ENCODE measurements at places on chromosomes 13 and 19.

GRCh38 chr13:23848019-23848418 is 41.2 kb downstream of the MIPEP start:
- no peak for DNase-seq

- DNase-seq, result no peak
Observed at GRCh38 chr19:4115818-4116385, 8.0 kb downstream of the MAP2K2 start.

DNA sequence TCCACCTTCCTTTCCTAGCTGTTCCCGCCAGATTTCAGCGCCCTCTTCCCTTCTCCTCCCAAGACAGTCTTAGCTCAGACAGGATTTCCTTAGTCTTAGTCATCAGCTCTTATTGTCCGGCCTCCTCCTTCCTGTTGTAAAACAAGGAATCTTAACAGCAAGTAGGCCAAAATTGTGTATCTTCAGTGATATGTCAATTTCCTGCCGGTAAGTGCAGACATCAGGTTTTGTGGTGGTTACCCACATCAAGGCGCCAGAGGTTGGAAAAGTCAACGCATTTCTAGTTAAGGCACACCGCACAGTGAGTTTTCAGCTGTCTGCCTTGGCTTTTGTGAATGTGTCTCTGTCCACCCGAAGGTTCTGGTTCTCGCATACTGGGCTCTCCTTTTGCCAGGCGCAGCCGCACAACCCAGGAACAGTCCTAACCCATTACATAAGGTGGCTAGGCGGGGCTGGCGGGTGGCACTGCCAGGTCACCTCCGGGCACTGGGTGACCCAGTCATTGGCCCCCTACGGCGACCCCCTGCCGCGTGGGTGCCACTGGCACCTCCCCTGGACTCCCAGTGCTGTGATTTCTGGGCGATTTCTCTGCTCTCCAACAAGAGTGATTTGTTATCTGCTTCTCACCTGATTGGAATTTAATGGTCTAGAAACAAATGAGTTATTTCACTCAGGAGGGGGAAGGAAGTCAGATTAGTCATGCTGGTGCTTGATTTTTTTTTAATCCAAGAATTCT is 12.9 kb downstream of the COL4A2 start:
- peak; percentile 85 for DNase-seq

DNA sequence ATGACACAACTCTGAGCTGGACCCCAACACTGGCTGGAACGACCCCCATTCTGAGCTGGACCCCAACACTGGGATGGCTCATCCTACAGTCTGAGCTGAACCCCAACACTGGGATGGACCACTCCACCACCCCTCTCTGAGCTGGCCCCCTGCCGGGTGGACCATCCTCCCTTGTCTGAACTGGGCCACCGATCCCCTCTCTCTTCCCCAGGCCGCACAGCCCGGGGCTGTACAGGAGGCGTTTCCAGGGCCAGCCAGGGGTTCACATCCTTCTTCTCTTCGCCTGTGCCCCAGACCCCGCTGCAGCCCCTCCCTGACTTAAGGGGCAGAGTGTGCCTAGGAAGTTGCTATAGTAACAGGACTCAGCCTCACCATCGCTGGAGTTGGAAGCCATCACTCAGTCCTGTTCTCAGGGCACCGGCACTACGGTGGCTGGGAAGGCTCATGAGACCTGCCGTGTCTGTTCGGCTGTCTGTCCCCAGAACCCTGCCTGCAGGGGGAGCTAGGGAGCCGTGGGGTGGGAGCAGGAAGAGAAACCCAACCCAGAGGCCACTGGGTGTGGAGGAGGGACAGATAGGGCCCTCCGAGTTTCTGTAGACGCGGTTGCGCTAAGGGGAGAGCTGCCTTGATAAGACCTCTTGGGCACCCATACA is 3.7 kb downstream of the PRKACA start:
- no peak for DNase-seq

- peak; percentile 80 for DNase-seq
Observed at GRCh38 chr13:23652909-23653726, 82.9 kb downstream of the TNFRSF19 start.

- DNase-seq, result peak; percentile 28
Observed at GRCh38 chr13:41383386-41383785, 72.3 kb downstream of the NAA16 start.

DNA sequence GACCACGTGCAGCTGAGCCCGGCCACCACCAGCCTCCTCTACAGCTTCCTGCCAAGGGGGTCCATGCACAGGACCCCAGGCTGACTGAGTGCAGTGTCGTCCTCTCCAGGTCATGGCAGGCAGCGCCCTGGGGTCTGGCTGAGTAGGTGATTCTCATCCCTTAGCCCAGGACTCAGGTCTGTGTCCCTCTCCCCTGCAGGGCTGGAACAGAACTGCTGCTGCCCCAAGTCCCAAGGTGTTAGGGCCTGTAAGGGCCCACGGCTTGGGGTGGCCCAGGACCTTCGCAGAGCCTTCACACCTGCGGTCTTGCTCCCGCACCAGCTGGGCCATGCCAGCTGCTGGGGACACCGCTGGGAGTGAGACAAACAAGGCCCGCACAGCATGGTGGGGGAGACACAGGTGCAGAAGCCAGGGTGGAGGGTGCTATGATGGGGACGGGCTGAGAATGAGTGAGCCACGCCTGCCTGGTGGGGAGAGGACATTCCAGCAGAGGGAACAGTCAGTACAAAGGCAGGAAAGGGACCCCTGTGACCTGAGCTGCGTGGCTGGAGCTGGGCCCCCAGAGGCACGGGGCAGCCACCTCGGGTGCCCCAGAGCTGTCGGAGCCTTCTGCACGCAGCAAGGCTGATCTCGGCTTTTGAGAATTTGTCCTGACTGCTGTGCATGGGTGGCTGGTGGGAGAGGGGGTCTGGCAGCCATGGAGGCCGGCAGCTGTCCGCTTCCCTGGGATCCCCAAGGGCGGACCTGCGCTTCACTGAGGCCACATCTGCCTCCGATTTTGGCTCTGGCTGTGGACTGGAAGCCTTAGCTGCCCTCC is 11.9 kb downstream of the PLEKHF1 start:
- no peak for DNase-seq

GRCh38 chr19:14674764-14675163 is at the start of gene ADGRE3:
Gene ADGRE3, minus strand, starts transcription at chr19:14674844. Its CDS starts 74 bp downstream, at chr19:14674770.
- DNase-seq, result no peak

DNA sequence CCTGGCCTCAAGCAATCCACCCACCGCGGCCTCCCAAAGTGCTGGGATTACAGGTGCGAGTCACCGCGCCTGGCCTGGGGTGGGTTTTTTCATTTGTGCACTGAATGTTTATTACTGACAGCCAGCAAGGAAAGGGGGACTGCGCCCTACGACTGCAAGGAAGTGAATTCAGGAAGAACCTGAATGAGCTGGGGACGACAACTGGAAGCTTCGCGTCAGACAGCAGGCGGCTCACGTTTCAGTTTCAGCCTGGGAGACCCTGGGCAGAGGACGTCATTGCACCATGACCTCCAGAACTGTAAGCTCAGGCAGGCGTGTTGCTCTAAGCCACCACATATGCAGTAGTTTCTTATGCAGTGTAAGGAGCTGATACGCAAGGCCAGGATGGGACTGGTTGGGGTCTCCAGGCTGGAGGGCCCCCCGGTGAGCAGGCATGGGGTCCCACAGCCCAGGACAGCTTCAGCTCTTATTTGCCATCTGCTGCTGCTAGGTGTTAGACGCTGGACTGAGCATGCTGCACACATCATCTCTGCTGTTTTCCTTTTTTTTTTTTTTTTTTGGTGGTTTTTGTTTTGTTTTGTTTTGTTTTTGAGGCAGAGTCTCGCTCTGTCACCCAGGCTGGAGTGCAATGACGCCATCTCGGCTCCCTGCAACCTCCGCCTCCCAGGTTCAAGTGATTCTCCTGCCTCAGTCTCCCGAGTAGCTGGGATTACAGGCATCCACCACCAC is 66.6 kb downstream of the GADD45B start:
- DNase-seq, result peak; percentile 91

DNA sequence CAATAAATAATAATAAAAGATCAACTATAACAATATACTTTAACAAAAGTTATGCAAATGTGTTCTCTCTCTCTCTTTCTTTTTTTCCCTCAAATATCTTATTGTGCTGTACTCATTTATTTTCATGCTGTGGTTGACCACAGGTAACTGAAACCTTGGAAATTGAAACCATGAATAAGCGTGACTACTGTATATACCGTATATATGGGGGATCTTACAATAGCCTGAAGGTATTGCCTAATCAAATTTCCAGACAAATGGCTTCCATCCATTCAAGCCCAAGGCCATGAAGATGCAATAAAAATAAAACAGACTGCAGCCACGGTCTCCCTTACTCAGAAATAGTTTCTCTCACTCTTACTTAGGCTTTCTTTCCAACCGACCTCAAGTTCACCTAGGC is 98.3 kb downstream of the SLITRK6 start:
- no peak for DNase-seq

- no peak for DNase-seq
Observed at GRCh38 chr19:16367261-16367683, 42.6 kb downstream of the KLF2 start.

- peak; percentile 5 for DNase-seq
Observed at GRCh38 chr13:72435251-72435650, 292.2 kb downstream of the MZT1 start.

DNA sequence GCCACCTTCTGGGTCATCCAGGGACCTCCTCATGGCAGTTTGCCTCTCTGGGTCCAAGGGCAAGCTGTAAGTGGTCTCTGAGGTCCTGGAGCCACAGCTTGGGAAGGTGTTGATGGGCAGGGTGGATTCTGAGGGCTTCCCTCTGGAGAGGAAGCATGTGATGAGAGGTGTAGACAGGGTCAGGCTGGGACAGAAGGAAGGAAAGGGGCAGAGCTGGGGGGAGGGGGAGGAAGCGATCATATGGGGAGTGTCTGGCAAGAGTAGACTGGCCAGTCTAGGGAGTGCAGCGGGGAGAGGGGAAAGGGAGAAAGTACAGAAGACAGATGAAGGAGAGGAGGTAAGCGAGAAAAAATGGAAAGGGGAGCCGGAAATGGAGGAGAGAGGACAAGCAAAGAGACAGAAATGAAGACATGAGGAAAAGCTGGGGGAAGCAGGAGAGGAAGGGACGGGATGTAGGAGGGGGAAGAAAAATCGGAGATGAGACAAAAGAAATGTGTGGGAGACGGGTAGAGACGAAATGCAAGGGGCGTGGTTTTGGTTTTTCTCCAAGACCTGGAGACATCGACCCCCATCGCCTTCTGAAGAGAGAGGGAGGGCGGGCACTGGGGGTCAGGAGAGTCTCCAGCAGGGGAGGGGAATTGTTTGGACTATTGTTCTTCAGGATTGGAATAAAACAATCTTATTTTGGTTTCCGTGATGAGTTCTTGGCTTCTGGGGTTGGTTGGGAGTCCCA is 26.6 kb downstream of the ZSWIM9 start:
- no peak for DNase-seq

- no peak for DNase-seq
Observed at GRCh38 chr19:47353307-47353712, 4.2 kb downstream of the DHX34 start.

DNA sequence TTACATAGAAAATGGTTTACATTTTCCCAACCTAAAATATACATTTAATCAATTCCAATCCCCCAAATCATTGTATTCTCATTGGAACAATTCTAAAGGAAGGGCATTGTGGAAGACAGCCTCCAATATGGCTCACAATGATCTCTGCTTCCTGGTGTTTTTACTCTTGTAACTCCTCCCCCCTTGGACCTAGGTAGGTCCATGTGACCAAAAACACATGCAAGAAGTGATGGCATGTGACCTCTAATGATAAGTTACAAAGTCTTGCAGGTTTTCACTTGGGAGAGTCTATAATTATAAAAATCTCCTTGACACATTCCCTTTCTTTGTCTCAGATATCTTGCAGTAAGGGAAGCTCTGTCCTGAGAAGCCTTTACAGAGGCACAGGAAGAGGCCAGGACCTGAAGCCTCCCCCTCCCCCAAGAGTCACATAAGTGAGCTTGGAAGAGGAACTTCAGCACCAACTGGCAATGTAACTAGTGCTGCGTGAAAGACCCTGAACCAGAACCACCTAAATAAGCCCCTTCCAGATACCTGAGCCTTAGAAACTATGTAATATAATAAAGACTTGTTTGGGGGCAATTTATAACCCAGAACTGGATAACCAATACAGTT is 816.2 kb upstream of the ATXN8OS start:
- no peak for DNase-seq

DNA sequence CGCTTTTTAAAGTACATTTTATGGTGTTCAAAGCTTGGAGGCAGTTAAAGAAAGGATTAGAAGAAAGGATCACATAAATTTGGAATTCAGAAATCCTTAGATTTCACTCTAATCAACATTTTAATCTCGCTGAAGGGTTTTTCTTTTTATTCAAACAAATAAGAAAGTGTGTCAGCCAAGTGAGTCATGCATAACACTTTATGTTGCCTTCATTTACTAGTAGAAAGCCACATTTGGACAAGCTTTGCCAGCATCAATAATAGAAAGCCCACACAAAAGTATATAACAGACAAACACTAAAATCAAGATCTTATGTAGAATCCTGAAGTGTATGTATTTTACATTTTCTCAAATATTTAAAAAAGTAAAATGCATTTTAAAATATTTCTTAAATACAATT is 154.9 kb upstream of the TRPC4 start:
- peak; percentile 52 for DNase-seq

DNA sequence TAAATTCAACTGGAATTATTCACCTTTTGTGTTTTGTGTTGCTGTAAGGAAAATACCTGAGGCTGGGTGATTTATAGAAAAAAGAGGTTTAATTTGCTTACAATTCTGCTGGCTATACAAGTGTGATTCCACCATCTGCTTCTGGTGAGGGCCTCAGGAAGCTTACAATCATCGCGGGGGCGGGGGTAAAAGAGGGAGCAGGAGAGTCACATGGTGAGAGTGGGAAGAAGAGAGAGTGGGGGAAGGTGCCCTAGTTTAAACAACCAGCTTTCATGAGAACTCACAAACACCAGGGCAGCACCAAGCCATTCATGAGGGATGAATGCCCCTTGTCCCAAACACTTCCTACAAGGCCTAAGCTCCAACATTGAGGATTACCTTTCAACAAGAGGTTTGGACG is 760.7 kb upstream of the PCDH9 start:
- no peak for DNase-seq

DNA sequence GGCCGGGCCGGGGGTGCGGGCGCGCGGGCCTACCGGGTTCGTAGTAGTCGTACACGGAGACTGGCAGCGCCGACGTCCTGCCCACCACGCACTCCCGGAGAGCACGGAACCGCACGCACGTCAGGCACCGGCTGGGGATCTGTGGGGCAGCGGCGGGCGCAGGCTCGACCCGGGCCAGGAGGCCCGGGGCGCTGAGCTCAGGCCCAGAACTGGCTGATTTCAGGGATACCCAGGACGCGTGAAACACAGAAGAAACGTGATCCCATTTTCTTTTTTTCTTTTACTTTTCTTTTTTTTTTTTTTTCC is 9.0 kb downstream of the F2RL3 start:
- no peak for DNase-seq

- peak; percentile 45 for DNase-seq
Observed at GRCh38 chr13:49806126-49806536, 13.6 kb upstream of the KPNA3 start.

DNA sequence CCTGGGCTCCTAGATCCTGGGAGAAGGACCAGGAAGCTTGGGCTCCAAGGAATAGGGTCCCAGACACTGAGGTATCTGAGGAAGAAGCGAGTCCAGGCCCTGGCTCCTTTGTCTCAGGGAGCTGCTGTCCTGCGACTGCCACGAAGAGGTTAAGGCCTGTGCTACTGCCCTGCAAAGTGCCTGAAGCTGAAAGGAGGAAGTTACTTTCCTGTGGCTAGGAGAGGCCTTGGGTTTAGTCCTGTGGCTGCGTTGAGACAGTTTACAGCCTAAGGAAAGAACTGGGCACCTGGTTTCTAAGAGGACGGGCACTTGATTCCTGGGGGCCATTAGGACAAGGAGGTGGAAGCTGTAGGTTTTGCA is 2.8 kb downstream of the MYADM start:
- DNase-seq, result peak; percentile 37

GRCh38 chr19:28730791-28731512 is 482.0 kb downstream of the UQCRFS1 start:
- DNase-seq, result no peak

Data from iris pigment epithelial cell (primary cell).